Effector memory CD4-positive, alpha-beta T cell (primary cell): ENCODE measurements at places on chromosomes 7 and 10.

GRCh38 chr10:224571-224970 lies 89.3 kb downstream of the ZMYND11 start:
- no peak for DNase-seq

GRCh38 chr10:84179059-84179710 lies 5.6 kb downstream of the GPR15LG start:
- DNase-seq = no peak

DNA sequence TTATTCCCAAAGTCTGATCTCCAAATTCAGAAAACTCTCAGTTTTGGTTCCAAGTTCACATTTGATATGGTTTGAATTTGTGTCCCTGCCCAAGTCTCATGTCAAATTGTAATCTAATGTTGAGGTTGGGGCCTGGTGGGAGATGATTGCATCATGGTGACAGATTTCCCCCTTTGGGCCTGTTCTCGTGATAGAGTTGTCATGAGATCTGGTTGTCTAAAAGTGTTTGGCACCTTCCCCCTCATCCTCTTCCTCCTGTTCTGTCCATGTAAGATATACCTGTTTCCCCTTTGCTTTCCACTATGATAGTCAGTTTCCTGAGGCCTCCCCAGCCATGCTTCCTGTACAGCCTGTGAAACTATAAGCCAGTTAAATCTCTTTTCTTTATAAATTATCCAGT lies 138.6 kb downstream of the ARL4A start:
- no peak for DNase-seq

DNA sequence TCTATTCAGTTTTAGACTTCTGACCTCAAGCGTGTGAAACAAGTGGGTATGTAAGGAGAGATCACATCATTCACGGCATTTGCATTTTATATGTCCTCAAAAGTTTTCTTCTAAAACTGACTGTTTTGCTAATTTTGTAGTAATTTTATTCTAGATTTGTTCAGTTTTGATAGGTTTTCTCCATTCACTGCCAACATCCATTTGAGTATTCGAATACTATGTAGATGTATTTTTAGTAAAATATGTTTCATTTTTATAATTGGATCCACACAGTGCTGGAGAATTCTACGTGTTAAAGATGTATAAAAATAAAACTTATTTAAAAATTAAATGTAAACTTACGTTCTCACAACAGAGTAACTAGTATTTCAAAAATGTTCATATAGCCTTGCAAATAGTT lies 503.0 kb downstream of the CNTNAP2 start:
- no peak for DNase-seq

- no peak for DNase-seq
Observed at GRCh38 chr10:118439824-118440223, 97.7 kb upstream of the FAM204A start.

GRCh38 chr7:45980181-45980905 lies 59.3 kb upstream of the IGFBP3 start:
- no peak for DNase-seq

DNA sequence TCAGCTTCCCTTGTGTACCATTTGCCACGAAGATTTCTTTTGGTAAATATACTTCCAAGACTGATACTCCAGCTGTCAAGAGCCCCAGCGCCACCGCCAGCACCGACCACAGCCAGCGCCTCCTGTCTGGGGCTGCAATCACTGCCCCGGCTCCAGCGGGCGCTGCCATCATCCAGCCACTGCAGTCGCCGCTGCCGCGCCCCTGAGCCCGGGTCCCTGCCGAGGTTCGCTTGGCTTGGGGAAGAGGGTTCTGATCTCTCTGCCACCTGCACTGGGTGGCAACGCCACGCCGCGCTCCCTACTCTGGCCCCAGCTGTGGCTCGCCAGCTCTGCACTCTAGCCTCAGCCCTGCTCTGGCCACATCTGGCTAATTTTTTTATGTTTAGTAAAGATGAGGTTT lies 57.7 kb upstream of the ZNF138 start:
- DNase-seq = no peak

DNA sequence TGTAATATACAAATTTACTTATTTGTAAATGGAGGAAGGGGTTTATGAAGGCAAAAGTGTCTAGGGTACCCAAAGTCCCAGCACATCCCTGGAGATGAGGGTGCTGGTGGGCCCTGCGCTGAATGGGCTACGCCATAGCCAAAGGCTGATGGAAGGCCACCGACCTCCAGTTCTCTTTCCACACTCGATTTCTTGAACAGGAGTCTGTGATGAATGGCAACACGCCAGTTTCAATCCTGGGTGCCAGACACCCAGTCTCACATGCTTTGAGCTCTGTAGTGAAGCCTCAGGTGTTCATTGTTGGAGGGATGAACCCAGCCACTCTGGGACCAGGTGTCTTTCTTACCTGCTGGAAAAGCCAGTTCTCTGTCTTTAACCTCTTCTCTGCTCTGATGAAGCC lies 752 bp downstream of the LRMDA start:
- no peak for DNase-seq
